Activated CD4-positive, alpha-beta memory T cell treated with anti-CD3 and anti-CD28 coated beads, Interleukin-2, amount 10 ng/mL, durations not matched to agents 7 days and 5 days (primary cell): ENCODE measurements at places on chromosomes 16 and 17. TPM values are rescaled to one million over a fixed set of nuclear protein-coding genes. Genes with fewer than 3 reads are reported as not detected.

DNA sequence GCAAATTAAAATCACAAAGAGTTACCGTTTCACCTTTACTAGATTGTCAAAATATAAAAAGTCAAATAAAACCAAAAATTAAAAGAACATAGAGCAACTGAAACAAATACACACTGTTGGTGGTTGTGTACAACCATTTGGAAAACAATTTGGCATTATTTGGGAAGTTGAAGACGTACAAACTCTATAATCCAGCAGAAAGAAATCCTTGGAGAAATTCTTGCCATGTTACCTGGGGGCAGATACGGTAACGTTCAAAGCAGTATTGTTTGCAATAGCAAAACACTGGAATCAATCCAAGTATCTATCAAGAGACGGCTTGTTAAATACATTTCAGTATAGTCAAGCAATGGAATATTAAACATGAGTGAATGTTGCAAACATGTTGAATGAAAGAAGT is 56.7 kb downstream of the TBX4 start:
- H3K4me1 ChIP-seq, result peaks cover 4% of the 10 kb centered on the region
- DNase-seq, result no peak
- H3K4me3 ChIP-seq, result no peak overlapping the region
- peaks cover 44% of the 10 kb centered on the region for H3K27me3 ChIP-seq

Gene BAIAP2
- 2.4 TPM for total RNA-seq

Gene ST6GALNAC2
- total RNA-seq, result 0.25 TPM

- no peak for DNase-seq
- peaks cover 13% of the 10 kb centered on the region for H3K4me1 ChIP-seq
- no peaks in the 10 kb centered on the region for H3K36me3 ChIP-seq
- peaks cover 54% of the 10 kb centered on the region for H3K27me3 ChIP-seq
- peak overlapping the region; percentile 71 for H3K4me3 ChIP-seq
- H3K27ac ChIP-seq, result no peak overlapping the region
These were observed 9.0 kb upstream of the ZFHX3 start for GRCh38 chr16:73056921-73057290.

- H3K4me3 ChIP-seq, result no peak overlapping the region
- no peak overlapping the region for H3K27ac ChIP-seq
- DNase-seq, result no peak
- no peaks in the 10 kb centered on the region for H3K4me1 ChIP-seq
- no peaks in the 10 kb centered on the region for H3K36me3 ChIP-seq
These were observed 42.8 kb upstream of the SALL1 start for GRCh38 chr16:51193879-51194278.

- DNase-seq, result no peak
- no peaks in the 10 kb centered on the region for H3K27me3 ChIP-seq
- H3K4me3 ChIP-seq, result no peak overlapping the region
- peaks cover 82% of the 10 kb centered on the region for H3K36me3 ChIP-seq
- H3K27ac ChIP-seq, result no peak overlapping the region
- H3K4me1 ChIP-seq, result peaks cover 12% of the 10 kb centered on the region
These were observed 11.2 kb downstream of the GTF3C1 start for GRCh38 chr16:27538528-27538927.

- H3K4me3 ChIP-seq, result no peak overlapping the region
- no peak for DNase-seq
- peaks cover 5% of the 10 kb centered on the region for H3K27me3 ChIP-seq
These were observed 455.5 kb downstream of the SOX9 start for GRCh38 chr17:72576289-72576759.

GRCh38 chr17:12853921-12854320 is 64.6 kb downstream of the ARHGAP44 start:
- H3K36me3 ChIP-seq, result no peaks in the 10 kb centered on the region
- no peaks in the 10 kb centered on the region for H3K4me1 ChIP-seq
- no peak for DNase-seq
- no peaks in the 10 kb centered on the region for H3K27me3 ChIP-seq
- H3K4me3 ChIP-seq, result no peak overlapping the region

Gene SEPHS2
- total RNA-seq, result 57.8 TPM

Gene OR4D1
- 0.83 TPM for total RNA-seq

- no peaks in the 10 kb centered on the region for H3K27me3 ChIP-seq
- no peaks in the 10 kb centered on the region for H3K36me3 ChIP-seq
- DNase-seq, result no peak
- no peak overlapping the region for H3K27ac ChIP-seq
These were observed 86.6 kb downstream of the TBC1D16 start for GRCh38 chr17:79948945-79949655.

- H3K27me3 ChIP-seq, result no peaks in the 10 kb centered on the region
- no peaks in the 10 kb centered on the region for H3K4me1 ChIP-seq
- DNase-seq, result no peak
- H3K27ac ChIP-seq, result no peak overlapping the region
- no peak overlapping the region for H3K4me3 ChIP-seq
- no peaks in the 10 kb centered on the region for H3K36me3 ChIP-seq
These were observed 2231.0 kb downstream of the TP53TG3F start for GRCh38 chr16:35690413-35690812.

GRCh38 chr17:50928646-50929045 is 62.5 kb upstream of the TOB1 start:
- H3K27me3 ChIP-seq, result peaks cover 26% of the 10 kb centered on the region
- H3K27ac ChIP-seq, result no peak overlapping the region
- H3K36me3 ChIP-seq, result no peaks in the 10 kb centered on the region

GRCh38 chr16:29996766-29997250 is 767 bp downstream of the INO80E start:
- no peak for DNase-seq
- peaks cover 45% of the 10 kb centered on the region for H3K4me1 ChIP-seq
- H3K27ac ChIP-seq, result peak overlapping the region; percentile 98
- peaks cover 62% of the 10 kb centered on the region for H3K36me3 ChIP-seq
- H3K27me3 ChIP-seq, result no peaks in the 10 kb centered on the region

GRCh38 chr17:27959382-27959709 is 66.2 kb upstream of the LYRM9 start:
- H3K27ac ChIP-seq, result no peak overlapping the region
- H3K27me3 ChIP-seq, result peaks cover 3% of the 10 kb centered on the region
- no peaks in the 10 kb centered on the region for H3K36me3 ChIP-seq
- no peak for DNase-seq
- no peaks in the 10 kb centered on the region for H3K4me1 ChIP-seq

- H3K4me3 ChIP-seq, result peak within 1 kb of the TSS; percentile 75
- H3K27ac ChIP-seq, result peak within 1 kb of the TSS; percentile 58
- H3K36me3 ChIP-seq, result no peaks in the 10 kb centered on the region
These were observed at the start of gene SLC16A5 for GRCh38 chr17:75087558-75088453. Gene SLC16A5 (plus strand): TSS chr17:75087954. CDS start chr17:75093637, 5,683 bp downstream.

GRCh38 chr17:10249271-10250010 is 51.0 kb upstream of the GAS7 start:
- no peak overlapping the region for H3K4me3 ChIP-seq
- no peak for DNase-seq
- no peaks in the 10 kb centered on the region for H3K4me1 ChIP-seq
- no peak overlapping the region for H3K27ac ChIP-seq
- H3K36me3 ChIP-seq, result no peaks in the 10 kb centered on the region

Gene DHRS7C
- not detected for total RNA-seq

Gene CDRT15
- not detected for total RNA-seq

DNA sequence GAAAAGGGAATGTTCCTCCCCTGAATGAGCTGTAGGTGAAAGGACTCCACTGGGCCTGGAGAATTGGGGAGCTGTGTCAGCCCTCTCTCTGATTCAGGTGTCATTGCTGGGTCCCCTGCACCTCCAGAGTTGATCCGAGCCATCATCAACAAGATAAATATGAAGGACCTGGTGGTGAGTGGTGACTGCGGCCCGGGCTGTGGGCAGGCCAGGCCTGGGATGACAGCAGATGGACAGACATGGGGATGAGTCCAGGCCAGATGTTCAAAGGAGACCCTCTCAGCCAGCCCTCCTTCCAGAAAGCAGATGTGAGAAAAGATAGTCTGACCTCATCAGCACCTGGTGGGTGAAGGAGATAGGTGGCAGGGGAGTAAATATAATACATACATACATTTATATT is 4.6 kb downstream of the CHAD start:
- H3K4me3 ChIP-seq, result no peak overlapping the region
- H3K27me3 ChIP-seq, result peaks cover 12% of the 10 kb centered on the region
- H3K4me1 ChIP-seq, result peaks cover 29% of the 10 kb centered on the region
- no peaks in the 10 kb centered on the region for H3K36me3 ChIP-seq
- H3K27ac ChIP-seq, result no peak overlapping the region
